ENCODE measurements at places on chromosomes 7 and 10.

- DNase-seq: peak; percentile 53
Observed at GRCh38 chr10:12787297-12787696, 214.2 kb downstream of the CCDC3 start.

DNA sequence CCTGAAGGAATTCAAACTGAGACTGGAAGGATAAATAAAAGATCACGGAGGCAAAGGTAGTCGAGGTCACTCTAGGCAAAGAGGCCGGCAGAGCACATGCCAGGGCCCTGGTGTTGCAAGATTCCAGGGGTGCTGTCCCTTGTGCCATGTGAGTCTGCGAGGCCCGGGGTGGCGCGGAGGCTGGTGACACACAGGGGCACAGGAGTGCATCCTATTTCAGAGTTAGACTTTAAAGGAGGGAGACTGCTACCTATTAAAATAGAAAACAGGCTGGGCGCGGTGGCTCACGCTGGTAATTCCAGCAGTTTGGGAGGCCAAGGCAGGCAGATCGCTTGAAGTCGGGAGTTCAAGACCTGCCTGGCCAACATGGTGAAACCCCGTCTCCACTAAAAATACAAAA lies 12.6 kb downstream of the BEND7 start:
- no peak for DNase-seq

DNA sequence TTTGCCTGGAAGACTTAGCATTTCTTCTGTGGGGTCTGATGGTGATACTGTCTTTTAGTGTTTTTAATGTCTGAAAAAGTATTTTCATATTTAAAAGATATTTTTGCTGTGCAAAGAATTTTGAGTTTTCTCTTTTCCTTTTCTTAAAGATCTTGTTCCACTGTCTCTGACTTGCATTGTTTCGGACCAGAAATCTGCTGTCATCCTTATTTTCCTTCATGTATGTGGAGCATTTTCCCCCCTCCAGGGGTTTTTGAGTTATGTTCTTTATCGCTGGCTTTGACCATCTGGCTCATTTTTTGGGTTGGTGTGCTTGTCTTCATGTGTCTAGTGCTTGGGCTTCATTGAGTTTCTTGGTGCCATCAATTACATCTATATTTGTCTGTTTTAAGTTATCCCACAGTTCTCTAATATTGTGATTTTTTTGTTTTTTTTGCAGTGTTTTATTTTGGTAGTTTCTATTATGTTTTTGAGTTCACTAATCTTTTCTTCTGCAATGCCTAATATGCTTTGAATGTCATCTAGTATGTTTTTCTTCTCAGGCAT lies 119.9 kb downstream of the MGMT start:
- no peak for DNase-seq

GRCh38 chr10:35372329-35372728 lies 36.0 kb downstream of the CCNY start:
- no peak for DNase-seq

DNA sequence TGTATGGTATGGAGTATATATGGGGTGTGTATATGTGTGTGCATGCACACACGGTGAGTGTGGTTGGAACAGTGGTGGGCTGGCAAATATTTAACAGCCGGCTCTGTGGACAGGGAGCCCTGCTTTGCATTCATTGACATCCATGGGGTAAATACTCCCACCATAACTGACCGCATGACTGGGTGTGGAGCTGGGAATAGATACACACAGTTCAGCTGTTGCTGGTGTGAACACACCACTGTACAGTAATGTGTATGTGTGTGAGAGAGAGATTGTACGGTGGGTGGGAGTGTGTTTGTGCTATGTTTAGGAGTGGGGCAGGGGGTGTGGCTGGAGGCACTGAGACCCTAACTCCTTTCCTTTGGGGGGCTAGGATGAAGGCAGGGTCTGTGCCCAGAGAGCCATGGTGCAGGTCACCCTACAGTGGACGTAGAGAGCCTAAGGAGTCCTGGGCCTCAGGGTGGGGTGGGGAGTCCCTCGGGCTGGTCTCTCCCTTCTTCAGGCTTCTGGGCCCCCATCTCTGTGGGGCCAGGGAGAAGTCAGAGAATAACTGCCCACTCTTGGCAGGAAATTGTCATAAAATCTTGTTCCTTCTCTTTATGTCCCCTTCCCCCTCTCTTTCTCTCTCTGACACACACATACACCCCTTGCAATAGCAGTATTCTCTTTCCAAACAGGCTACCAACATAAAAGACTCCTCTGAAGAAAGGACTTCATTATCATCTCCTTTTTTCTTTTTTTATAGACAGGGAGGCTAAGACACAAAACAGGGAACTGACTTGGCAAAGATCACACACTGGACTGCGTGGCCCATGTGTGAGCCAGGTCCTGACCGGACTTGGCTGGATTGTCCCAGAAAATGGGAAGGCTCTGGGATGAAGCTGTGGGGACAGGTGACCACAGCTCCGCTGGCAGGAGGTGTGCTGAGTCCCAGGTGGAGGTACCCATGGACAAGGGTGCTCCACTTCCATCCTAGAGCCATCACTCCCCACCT lies 3.2 kb downstream of the SFRP5 start:
- no peak for DNase-seq

DNA sequence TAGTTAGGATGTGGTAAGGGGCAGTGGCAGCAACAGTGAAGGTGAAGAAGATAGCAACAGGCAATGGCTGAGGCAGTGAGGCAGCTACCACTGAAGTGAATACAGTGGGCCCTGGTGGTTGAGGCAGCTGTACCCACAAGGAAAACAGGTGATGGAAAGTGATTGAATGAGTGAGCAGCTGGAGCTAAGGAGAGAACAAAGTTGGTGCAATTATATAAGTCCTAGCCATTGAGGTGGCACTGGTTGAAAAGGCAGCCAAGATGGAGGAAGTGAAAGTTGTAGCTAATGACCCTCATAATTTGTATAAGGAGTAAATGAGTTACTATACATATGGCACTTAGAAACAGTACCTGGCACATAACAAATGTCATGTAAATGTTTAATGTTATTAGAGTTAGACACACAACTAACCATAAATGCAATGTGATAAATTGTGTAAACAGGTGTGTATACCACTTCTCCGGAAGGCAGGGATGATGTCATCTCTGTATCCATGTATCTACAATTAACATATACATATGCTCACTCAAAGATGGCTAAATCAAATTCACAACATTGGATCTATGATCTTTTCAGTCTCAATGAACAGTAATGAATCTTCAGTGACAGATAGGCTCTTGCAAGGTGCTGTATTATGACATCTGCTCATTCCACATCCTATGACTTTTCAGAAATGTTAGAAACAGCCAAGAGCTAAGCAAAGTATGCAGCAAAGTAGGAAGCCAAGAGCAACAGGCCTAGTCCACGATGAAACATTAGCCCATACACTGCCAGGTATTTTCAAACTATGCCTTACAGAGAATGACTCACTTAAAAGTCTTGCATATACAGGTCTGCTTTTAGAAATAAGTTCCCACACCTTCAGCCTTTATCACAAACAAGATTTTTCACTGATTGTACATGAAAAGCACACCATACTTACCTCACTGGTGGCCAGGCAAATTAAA lies 10.7 kb downstream of the XPNPEP1 start:
- no peak for DNase-seq

DNA sequence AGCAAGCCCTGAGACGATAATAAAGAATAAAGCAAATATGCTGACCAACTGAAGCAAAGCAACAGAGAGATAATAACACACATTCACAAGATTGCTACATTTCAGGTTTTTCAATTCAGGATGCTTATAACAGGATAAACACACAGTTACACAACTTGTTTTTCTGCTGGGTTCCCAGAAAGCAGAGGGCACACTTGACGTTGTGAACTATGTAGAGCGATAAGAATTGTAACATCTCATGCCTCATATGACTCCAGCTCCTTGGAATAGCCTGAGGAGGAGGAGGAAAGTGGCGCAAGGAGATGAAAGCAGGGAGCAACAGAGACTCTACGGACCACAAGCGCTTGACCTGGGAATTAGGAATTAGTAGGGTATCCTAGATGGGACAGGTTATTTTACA lies 201.7 kb downstream of the SKAP2 start:
- DNase-seq: no peak

- no peak for DNase-seq
Observed at GRCh38 chr7:111607621-111608020, 45.3 kb upstream of the IMMP2L start.

DNA sequence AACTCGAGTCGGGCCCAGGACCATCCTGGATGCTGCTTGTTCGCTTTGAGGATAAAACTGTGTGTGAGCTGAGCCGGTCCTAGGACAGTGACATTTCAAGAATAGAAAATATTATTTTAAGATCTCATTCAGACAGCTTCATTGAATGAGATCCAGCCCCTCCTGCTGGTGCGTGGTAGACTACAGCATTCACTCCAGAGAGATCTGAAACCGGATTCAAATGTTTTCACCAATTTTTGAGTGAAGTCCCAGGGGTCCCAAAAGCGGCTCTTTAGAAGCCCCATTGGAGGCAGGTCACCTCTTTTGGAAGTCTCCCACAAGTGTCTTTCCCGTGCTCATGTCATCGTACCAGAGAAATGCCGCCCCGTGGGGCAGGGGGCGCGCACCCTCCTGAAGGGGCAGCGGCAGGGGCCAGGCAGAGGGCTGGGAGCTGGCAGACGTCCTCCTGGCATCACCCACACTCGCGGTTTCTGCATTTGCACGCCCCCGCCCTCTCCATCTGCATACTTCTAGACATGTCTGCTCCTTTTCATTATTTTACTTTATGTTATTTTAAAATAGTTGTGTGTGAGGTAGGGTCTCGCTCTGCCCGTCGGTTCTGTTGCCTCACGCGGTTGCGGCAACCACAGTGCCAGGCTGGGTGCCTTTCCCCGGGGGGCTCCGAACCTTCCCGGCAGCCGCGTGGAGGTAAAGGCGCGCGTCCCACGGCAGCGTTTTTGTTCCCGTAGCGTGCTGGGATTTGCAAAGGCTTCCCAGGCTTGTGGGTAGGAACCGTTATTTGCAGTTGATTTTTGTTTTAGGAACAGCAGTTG lies 52.3 kb upstream of the DPYSL4 start:
- DNase-seq: no peak

DNA sequence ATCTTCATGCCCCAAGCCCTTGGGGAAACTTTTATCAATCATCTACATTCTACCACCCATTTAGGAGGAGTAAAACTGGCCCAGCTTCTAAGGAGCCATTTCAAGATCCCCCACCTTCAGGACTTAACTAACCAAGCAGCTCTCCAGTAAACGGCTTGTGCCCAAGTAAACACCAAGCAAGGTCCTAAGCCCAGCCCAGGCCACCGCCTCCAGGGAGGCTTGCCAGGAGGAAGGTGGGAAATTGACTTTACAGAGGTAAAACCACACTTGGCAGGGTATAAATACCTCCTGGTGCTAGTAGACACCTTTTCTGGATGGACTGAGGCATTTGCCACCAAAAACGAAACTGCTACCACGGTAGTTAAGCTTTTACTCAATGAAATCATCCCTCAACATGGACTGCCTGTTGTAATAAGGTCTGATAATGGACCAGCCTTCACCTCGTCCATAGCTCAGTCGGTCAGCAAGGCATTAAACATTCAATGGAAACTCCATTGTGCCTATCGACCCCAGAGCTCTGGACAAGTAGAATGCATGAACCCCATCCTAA lies 5.6 kb downstream of the AKR1B15 start:
- DNase-seq: no peak

GRCh38 chr10:32411797-32412498 lies 34.0 kb upstream of the CCDC7 start:
- no peak for DNase-seq

Measured in posterior cingulate gyrus (tissue), 11 donors.